ENCODE measurements at places on chromosomes 7 and 10.

- no peak for DNase-seq
These were observed 1.4 kb downstream of the BAIAP2L1 start for GRCh38 chr7:98399462-98399861.

- no peak for DNase-seq
These were observed 29.7 kb downstream of the AGAP3 start for GRCh38 chr7:151115836-151116418.

DNA sequence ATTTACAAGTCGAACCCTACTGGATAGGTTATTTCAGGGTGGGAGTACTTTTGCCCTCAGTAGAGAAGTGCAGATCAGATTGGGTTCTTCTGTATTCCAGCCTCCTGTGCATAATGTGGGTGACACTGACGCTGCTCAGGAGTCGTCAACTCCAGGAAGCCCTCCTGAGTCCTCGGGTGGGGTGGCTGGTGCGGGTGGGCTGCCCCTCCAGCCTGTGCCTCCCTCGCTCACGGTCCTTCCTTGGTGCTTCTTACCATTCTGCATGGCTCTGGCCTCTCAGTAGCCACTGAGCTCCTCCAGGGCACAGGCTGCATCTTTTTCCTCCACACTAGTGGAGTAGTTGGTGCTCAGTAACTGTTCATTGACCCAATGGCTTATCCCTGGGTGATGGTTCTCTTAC, 4.3 kb downstream of the CDH23 start:
- no peak for DNase-seq

DNA sequence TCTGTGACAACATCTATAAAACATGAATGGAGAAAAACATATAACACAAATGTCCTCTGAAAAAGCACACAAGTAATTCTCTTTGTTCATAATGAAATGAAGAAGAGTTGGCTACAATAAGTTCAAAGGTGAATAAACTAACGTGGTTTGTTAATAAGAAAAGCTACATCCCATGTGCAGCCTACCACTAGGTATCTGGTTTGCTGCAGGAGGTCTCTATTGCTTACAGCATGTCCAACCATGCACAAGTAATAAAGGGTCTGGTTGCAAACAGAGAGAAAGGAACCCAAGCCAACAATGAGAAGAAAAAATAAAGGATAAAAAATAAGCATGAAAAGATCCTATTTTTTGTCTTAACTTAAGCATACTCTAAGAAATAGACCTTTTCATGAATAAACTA, 139.2 kb downstream of the CHCHD3 start:
- no peak for DNase-seq

DNA sequence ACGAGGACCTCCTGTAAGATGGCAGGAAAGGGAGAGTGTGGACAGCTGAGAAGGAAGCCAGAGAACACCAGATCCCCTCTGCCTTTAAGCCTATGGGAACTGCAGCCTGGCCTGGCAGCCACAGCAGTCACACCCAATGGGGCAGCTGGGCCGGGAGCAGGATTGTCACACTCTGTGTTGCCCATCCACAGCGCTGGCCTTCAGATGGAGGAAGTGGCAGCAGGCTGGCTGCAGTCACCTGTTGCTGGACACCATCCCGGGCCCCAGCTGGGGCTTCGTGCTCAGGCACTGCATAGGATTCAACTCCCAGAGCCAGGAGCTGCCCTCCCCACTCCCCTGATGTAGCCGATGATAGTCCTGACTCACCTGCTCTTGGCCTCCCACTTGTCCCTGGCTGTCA, 114.4 kb downstream of the COL13A1 start:
- DNase-seq = no peak

DNA sequence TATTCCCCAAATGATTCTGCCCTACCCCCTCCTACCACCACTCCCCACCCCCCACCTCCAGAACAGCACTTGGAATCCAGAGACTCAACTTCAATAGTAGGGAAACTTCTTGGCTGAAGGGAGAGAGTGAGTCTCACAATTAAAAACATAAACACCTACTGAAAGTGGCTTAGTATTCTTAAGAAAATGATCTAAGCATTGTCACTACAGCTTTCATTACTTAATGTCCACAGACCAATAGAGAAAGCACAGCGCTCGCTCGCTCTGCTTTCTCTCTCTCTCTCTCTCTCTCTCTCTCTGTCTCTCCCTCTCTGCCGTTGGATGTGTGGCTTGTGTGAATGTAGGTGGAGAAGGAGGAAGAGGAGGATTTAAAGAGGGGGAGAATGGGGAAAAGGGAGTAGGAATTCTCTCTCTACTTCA, 1.5 kb upstream of the SEMA3A start:
- no peak for DNase-seq

- DNase-seq = no peak
These were observed 1193.9 kb downstream of the DNAJB9 start for GRCh38 chr7:109763611-109764010.

GRCh38 chr10:105800641-105801040, 1159.6 kb downstream of the SORCS3 start:
- no peak for DNase-seq
